ENCODE measurements at places on chromosomes 3 and 15.

DNA sequence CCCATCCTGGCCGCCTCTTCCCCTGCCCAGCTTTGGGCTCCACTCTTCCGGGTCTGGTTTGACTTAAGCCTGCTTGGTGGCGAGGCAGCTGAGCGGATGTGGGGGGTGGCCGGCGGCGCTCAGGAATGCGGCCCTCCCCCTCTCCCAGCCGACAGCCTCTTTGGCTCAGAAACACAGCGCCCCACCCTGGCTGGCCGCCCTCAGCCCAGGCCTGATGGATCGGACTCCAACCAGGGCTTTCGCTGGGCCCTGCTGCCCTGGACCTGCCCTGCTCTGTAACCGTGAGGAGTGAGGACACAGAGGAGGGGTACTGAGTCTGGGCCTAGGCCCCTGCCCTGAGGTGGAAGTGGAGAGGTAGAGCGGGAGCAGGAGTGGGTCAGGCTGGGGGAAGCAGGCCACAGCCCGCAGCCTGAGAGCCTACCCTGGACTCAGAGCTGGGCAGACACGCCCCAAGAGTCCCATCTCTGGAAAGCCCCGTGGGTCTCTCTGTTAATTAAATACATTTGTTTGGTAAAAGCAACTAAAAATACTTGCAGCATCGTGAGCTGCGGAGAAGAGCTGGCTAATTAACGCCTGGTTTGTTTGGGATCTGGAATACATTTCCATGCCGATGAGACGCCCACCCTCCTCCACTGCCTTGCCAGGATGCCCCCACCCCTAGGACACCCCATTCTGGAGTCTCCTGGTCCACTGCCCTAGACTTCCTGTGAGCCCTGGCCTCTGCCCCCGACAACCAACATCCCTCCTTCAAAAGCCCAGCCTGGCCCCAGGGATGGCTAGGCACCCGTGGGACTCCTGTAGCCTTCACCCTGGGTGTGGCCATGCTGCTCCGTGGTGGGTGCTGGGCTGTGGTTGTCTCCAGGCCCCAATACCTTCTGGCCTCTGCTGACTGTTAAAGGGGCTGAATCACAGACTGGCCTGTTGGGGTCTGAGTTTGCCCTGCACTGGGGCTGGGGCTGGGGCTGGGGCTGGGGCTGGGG is 19.6 kb downstream of the PLXNA1 start:
- peak; percentile 49 for DNase-seq

GRCh38 chr3:119368298-119368697 is 74.1 kb downstream of the ARHGAP31 start:
- DNase-seq: no peak

GRCh38 chr3:143002083-143002712 is 828 bp downstream of the U2SURP start:
- DNase-seq: no peak

- DNase-seq: no peak
These were observed 509.3 kb upstream of the CFAP20DC start for GRCh38 chr3:59558906-59559720.

- DNase-seq: no peak
These were observed 253.9 kb downstream of the CACNA2D3 start for GRCh38 chr3:54376142-54376807.

DNA sequence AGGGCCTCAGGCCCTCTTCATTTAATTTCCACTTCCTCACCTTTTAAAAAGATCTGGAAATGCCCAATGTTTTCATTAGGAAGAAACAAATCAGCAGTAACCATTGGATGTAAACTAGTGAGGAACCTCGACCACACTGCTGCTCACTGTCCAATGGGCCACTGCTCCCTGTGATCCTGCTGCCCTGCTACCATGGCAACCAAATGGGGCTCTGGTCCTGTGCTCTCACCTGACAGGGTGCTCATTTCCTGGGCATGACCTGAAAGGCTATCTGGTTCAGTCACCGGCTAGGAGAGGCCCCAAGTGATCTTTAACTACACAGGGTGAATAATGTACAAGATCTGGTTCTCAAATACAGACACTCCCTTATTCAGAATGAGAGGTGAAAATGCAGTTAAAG is 54.6 kb downstream of the ARHGEF3 start:
- no peak for DNase-seq

- no peak for DNase-seq
These were observed 354.7 kb downstream of the MCTP2 start for GRCh38 chr15:94586099-94586498.

GRCh38 chr15:94135486-94136147 is 95.7 kb upstream of the MCTP2 start:
- no peak for DNase-seq

DNA sequence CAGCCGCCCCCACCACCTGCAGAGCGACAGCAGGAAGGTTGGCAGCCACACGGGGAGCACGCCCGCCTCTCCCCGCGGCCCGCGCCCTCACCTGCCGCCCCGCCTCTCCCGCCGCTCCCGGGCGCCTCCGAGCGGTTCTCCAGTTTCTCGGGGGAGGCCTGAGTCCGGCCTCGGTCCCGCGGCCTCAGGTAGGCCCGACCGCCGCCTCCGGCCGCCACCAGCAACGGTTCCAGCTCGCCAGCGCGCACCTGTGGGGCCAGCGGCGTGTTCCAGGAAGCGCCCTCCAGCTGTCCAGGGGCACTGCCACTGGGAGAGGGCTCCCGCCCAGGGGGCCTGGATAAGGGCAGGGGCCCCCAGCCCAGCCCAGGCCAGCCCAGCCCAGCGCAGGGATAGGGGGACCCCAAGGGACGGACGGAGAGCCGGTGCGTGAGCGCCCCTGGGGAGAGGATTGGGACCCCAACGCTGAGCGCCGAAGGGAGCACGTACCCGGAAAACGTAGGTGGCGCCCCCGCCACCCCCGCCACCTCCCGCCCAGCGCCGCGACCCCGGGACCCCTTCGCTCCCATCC is 2.2 kb downstream of the LTK start:
- DNase-seq: no peak

- no peak for DNase-seq
These were observed 18.8 kb downstream of the PCSK6 start for GRCh38 chr15:101470548-101471239.

GRCh38 chr3:44232407-44232806 is 9.3 kb upstream of the TOPAZ1 start:
- DNase-seq: no peak

DNA sequence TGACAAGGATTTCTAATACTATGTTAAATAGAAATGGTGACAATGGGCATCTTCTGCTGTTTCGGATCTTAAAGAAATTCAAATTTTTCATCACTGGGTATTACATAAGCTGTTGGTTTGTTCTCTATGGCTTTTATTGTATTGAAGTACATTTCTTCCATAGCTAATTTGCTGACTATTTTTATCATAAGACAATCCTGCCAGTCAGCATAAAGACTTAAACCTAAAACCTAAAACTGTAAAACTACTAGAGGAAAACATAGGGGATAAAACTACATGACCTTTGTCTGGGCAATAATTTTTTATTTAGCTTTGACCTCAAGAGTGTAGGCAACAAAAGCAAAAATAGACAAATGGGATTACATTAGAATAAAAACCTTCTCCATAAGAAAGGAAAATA is 1017.4 kb downstream of the SI start:
- DNase-seq: no peak

- no peak for DNase-seq
These were observed 12.4 kb downstream of the ITGA11 start for GRCh38 chr15:68419301-68420175.

GRCh38 chr15:75225951-75226732 is 24.5 kb downstream of the C15orf39 start:
- no peak for DNase-seq

- DNase-seq: no peak
These were observed 30.3 kb upstream of the CMC1 start for GRCh38 chr3:28210968-28211713.

GRCh38 chr3:42369304-42369703 is 41.1 kb downstream of the LYZL4 start:
- DNase-seq: no peak

- DNase-seq: no peak
These were observed 2.0 kb upstream of the TBC1D2B start for GRCh38 chr15:78079298-78080087.

GRCh38 chr3:10983219-10983916 is 9.2 kb upstream of the SLC6A1 start:
- peak; percentile 49 for DNase-seq

DNA sequence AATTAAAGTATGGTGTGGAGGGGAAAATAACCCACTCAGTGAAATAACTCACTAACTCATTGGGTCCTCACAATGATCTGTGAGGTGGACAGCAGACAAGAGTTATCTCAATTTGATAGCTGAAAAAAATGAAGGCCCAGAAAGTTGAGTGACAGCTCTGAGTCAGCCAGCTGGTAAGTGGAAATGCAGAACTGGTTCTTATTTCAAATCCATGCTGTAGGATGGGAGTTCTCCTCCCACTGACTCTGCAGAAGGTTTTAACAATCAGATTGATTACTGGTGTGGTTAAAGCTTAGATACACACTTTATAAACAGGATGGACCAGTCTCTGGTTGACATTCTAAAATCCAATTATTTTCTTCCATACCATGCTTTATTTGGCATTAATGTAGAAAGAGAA is 87.0 kb upstream of the LMOD3 start:
- no peak for DNase-seq

- DNase-seq: no peak
These were observed 47.0 kb upstream of the RBP1 start for GRCh38 chr3:139586420-139587017.

DNA sequence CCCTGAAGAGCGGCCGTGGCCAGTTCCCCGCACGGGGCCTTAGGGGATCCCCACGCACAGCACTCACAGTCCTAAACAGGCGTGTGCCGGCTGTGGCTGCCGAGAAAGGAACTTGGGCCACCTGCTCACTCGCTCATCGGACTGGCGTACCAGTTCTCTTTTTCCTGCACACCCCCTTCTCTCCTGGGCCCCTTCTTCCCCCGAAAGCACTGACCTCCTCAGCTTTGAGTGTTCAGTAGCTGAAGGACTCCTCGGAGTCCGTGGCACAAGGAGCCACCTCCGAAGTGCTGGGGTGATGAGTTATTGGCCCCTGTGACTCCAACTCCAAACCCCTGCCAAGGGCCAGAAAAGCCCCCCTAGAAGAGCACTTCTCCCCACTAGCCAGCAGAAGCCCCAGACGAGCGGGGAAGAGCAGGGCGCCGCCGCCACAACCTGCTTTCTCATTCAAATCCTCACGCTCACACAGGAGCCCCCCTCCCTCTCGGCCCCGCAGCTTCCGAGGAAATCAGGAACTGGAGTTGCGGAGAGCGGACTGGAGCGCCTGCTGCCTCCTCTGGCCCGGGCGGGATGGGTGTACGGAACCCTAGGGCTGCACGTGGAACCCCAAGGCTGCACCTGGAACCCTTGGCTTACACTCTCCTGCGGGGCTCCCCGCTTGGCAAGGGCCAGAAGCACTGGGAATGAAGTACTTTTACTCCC is at the start of gene PLCH1:
PLCH1 (minus strand) TSS at position 446 of the 699 bp plus-strand sequence. CDS start 40,847 bp downstream, outside the sequence.
- DNase-seq: no peak

GRCh38 chr3:11168881-11169805 is 14.8 kb downstream of the HRH1 start:
- no peak for DNase-seq

- no peak for DNase-seq
These were observed 132.3 kb upstream of the RASGRP1 start for GRCh38 chr15:38696790-38697495.

- DNase-seq: peak; percentile 59
These were observed 70.8 kb downstream of the RAB11A start for GRCh38 chr15:65939901-65940617.

GRCh38 chr3:134389865-134390264 is 15.6 kb upstream of the AMOTL2 start:
- no peak for DNase-seq

- DNase-seq: peak; percentile 22
These were observed 19.0 kb downstream of the CSPG4 start for GRCh38 chr15:75693501-75694240.

- DNase-seq: no peak
These were observed 1060.0 kb downstream of the NAALADL2 start for GRCh38 chr3:175919133-175919532.

DNA sequence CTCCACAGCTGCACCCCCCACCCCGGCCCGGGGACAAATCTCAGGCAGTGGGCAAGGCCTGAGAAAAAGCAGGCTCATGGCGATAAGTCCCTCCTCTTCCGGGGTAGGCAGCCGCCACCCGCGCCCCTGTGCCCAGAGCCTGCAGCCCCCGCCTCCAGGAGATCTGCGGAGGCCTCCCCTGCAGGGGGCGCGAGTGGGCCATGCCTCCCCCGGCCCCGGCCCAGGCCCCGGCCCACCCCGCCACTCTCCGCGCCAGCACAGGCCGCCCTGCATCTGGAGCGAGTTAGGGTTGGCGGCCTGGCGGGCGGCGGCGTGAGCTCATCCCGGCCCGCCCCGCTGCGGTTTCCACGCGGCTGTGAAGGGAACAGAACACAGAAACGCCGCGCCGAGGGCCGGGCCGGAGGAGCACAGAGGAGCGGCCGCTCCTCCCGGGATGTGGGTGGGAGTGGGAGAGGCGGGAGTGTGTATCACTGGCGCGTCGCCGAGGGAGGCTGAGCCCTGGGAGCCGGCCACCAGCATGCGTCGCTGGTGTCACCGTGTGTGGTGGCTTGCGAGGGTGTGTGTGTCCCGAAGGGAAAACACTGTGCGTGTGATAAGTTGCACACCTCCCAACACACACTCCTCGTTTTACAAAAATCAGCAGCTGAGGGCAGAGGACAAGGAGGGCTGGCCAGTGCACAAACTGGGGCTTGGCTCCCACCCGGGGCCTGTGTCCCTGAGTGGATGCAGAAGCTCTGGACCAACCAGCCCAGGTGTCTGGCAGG is 17.2 kb downstream of the MYL3 start:
- DNase-seq: no peak

- DNase-seq: peak; percentile 82
These were observed 5.2 kb downstream of the ANXA2 start for GRCh38 chr15:60392601-60392985.

GRCh38 chr3:157394411-157394810 is 42.2 kb upstream of the PTX3 start:
- no peak for DNase-seq

DNA sequence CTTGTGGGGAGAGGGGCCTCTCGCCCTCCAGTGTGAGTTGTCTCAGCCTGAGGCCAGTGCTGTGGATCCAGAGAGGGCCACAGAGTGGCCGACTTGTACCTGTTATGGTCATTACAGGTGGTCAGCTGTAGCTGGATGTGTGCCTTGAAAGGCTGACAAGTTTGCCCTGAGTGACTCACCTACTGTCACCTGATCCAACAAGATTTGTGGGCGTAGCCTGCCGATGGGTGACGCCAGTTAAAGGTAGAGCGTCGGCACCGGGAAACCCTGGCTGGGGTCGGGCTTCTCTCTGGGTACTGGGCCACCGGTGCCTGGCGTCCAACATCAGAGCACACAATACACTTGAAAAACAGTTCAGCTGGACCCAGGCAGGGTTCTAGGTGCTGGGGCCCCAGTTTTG is 2.8 kb upstream of the ISG20 start:
- no peak for DNase-seq

All from foreskin keratinocyte (primary cell).